Vagina (tissue), 2 donors: ENCODE measurements at places on chromosomes 16 and 17.

- DNase-seq = no peak
Measured at GRCh38 chr17:752620-753219, 656 bp upstream of the GEMIN4 start.

DNA sequence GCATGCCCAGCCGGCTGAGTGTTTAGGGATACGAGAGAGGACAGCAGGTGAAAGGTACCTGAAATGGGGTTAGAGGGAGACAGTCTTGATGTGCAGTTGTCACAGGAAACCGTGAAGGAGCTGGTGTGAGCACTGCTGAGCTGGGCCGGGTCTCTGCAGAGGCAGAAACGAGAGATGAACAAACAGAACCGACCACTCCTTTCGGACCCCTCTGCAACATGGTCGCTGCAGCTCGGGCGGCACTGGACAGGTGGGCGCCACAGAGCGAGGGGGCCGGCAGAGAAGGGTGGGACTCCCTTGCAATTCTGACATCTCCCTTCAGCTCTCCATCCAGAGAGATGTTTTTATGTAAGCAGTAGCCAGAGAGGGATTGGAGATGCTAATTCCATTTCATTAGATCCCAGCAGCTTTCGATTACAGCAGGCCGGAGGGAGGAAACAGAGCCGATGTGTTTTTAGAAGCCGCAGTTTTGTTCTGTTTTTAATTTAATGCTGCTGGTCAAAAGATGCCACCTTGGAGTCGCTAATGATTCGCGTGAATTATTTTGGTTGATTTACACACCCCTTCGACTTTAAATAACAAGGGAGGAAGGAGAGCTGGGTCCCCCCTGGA, 86.3 kb upstream of the RPL38 start:
- no peak for DNase-seq

- no peak for DNase-seq
Measured at GRCh38 chr17:49514071-49514721, 19.1 kb downstream of the NGFR start.

- DNase-seq = no peak
Measured at GRCh38 chr16:27638833-27639560, 89.1 kb downstream of the KATNIP start.

- DNase-seq = no peak
Measured at GRCh38 chr17:63950940-63951907, 19.1 kb upstream of the CD79B start.

DNA sequence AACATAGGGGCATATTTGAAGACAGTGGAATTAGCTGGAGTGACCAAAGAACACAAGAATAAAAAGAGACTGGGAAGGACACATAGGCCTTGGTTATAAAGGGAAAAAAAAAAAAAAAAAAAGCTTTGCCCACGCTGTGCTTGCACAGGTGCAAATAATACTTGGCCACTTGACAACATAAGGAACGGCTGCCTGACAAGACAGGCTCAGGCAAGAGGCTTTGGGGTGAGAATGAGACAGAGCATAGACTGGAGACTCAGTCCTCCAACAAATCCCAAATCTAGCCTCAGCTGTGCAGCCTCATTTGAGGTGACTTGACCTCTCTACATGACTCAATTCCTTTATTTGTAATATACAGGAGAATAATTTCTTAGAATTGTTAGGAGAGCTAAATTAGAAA, 332.8 kb upstream of the DYNLRB2 start:
- DNase-seq = no peak

DNA sequence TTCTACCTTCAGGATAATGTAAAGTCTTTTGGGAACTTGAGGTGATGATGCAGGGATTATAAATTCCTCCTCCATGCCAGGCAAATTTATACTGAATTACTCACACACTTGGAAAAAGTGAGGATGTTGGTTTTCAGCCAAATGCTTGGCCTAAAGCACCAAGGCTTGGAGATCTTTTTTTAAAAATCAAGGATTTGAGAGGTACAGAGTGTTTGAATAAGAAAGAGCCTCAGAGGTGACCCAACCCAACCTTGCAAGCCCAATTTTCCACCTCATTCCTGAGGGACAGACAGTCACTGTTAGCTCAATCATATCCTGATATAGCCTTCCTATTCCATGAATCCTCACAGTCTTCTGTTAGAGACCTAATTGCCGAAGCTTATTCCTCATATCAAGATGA, 14.0 kb downstream of the GRIN2A start:
- no peak for DNase-seq

DNA sequence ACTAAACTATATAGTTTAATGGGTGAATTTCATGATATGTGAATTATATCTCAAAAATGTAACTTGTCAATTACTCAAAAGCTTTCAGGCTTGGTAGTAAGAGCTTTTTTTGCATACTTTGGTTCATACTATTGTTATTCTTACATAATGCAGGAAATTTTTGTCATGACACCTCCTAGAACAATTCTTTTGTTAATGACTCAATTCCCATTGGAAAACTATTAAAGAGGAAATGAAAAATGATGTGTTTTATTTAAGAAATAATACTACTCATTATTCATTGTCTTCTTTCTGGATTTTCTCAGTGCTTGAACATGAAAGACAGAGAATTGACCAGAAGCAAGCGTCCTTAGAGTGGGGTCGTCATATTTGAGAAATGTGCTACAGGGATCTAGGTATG, 196.4 kb upstream of the KCNJ16 start:
- no peak for DNase-seq

DNA sequence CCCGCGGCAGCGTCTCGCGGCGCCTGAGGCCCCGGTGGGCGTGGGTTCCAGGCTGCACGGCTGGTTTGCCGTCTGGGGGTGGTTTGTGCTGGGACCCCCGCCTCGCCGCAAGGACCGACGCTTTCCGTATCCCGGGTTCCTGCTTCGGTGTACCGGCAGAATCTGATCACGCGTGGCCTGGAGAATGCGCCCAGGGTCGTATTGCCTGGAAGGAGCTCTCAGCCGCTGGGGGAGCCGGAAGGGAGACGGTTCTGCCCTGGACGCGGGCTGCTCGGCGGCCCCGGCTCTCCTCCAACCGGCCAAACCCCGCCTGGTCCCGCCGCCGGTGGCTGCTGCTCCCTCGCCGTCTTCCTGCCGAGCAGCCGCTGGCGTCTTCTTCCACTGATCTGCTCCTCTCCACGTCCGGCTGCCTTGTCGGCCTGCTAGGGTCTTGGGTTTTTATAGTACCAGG, 39.8 kb downstream of the ZNF778 start:
- no peak for DNase-seq

DNA sequence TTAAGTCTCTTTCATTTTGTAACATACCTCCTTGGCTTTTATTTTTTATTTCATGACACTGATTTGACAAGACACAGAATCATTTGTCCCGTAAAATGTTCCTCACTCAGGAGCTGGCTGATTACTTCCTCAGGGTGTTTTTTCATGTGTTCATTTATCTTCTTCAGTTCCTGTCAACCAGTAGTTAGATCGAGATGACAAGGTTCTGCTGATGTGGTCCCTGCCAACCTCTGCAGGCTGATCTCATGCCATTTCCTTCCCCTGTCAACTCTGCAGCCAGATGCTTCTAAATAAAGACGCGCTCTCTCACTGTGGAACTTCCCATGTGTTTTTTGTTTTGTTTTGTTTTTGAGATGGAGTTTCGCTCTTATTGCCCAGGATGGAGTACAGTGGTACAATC, 8.1 kb upstream of the CXCL16 start:
- no peak for DNase-seq

DNA sequence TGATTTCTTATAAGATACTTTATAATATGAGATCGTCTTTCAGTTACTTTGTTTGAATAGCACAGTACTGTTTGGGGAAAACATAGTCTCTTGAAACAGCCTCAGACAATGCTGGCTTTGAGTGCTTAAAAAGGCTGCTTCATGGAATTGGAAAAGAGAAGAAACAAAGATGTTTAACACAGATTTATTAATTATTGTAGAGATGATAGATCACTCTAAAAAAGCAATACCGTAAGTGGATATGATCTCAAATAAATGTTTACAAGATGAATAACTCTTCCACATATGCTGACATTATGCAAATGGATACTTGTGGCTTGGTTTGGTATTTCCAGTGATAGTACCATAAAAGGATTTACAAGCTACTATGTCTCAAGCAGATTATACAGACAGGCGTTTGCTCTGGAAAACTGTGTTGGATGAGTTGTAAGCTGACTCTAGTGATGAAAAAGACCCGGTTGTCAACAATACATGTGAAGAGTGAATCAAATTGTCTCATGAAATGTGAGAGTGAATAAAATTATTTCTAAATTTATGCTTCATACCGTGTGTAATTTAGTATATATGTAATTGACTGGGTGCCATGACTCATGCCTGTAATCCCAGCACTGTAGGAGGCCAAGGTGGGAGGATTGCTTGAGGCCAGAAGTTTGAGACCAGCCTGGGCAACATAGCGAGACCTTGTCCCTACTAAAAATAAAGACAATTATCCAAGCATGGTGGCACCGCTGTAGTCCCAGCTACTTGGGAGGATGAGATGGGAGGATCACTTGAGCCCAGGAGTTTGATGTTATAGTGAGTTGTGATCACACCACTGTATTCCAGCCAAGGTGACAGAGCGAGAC, 105.4 kb downstream of the FTO start:
- no peak for DNase-seq

GRCh38 chr16:89172528-89173173, 1.1 kb downstream of the CDH15 start:
- DNase-seq = no peak

- DNase-seq = no peak
Measured at GRCh38 chr16:23726710-23727109, 13.7 kb upstream of the ERN2 start.

GRCh38 chr17:27338536-27338985, 44.6 kb downstream of the WSB1 start:
- DNase-seq = no peak

DNA sequence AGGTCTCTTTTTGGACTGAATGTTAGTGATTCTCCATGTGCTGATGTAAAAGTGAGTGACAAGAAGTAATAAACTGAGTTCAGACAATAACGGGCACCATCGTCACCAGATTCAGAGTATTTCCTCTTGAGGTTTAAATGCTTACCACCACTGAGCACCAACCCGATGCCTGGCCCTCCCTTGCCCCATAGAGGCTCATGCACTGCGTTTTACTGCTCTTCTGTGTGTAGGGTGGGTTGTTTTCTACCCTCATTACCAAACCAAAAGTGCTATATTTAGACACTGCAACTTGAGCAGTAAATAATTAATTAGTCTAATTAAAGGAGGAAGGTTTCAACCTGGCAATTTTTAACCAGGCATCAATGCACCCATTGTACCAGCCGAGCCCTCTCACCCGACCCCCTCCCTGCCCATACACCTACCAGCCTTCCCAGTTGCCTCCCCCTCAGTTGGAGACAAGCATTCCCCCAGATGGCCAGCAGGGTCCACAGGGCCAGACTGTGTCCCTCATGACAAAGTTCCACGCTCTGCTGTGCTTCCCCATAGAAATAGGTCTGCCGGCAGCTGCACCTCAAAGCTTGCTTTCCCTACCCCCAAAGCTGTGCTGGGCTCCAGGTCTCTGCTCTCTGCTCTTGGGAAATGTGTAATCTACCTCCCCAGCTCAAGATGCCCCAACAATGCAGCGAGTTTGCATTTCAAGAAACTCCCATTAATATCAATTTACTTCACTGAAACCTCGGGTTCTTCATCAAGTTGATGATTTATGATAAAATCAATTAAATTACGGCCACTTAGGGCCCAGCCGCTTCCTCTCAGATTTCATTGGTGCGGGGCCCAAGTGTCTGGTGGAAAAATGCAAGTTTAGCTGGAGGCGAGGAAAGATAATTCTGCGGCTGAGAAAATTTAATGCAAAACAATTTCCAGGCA, 16.0 kb downstream of the HOXB4 start:
- no peak for DNase-seq

DNA sequence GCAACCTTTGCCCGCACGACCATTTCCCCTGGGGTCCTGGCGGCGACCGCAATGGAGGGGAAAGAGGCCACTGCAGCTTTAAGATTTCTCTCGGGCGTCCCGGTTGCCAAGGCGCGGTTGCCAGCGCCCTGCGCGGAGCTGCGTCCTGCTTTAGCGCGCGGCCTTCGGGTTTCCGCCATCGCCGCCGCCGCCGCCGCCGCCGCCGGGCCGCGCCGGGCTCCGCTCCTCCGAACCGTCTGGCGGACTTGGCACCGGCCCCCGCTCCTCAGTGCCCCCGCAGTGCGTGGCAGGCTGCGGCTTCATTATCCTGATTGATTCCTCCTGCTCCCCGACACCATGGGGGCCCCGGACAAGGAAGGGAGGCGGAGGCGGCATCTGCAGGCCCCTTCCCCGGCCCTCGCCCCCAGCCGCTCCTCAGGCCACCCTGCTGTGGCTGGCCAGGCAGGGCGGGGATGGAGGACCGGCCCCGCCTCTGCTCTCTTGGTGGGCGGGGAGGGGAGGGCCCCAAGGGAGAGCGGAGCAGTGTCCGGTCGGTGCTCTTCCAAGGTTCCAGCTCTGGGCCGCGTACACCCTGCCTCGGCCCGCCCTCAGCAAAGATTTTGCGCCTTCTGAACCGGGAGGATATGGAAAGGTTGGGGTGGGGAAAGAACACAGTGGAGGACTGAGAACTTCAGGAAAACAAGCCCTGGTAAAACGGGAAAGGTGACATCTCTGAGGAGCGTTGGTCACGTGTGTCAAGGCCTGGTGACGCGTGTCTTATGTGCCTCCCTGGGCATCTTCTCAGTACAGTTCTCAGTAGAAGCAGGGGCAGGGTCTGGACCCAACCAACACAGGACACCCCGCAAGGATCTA, 34.0 kb downstream of the NEUROD2 start:
- DNase-seq = no peak

GRCh38 chr17:32161029-32161428, 18.7 kb downstream of the RHOT1 start:
- no peak for DNase-seq

GRCh38 chr16:64051824-64052223, 1070.0 kb downstream of the CDH11 start:
- no peak for DNase-seq

DNA sequence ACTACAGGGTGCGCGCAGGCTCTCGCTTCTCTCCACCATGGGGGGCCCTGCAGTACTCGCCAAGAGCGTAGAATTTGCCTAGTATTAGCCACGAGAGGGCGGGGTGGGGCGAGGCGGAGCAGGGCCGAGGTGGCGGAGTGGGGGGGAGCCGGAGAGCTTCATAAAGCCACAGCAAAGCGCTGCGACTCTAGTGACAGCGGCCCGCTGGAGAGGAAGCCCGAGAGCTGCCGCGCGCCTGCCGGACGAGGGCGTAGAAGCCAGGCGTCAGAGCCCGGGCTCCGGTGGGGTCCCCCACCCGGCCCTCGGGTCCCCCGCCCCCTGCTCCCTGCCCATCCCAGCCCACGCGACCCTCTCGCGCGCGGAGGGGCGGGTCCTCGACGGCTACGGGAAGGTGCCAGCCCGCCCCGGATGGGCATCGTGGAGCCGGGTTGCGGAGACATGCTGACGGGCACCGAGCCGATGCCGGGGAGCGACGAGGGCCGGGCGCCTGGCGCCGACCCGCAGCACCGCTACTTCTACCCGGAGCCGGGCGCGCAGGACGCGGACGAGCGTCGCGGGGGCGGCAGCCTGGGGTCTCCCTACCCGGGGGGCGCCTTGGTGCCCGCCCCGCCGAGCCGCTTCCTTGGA, at the start of gene TBX21:
TSS of gene TBX21 (plus strand) at position 190 of the 627 bp plus-strand sequence. CDS start at position 409, 219 bp downstream.
- no peak for DNase-seq

- DNase-seq = no peak
Measured at GRCh38 chr17:11786711-11787438, 188.6 kb downstream of the DNAH9 start.
